ENCODE measurements at places on chromosomes 2 and 18.
A peak's percentile ranks its signal among the peaks of the same experiment; 100 is the strongest.

- no peak for DNase-seq
These were observed 154.9 kb upstream of the NDUFV2 start for GRCh38 chr18:8947566-8947965.

DNA sequence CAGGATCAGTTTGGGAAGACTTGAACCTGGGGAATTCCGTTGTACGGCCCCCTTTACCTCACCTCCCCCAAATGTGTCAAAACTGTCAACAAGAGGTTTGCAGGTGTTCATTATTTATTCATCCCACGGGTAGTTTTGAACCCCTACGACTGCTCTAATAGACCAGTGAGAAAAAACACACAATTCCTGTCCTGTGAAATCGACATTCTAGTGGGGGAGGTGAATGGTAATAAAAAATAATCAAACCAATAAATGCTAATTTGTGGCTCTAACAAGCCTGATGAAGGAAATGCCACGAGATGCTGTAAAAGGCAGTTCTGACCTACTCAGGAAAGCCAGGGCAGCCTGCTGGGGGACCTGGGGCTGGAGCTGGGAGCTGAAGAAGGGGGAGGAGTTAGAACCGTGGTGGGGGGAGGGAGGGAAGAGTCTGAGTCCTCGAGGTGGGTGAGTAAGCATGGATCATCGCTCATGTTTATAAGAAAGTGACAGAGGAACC, 463 bp upstream of the DNAJB2 start:
- no peak for DNase-seq

- no peak for DNase-seq
These were observed 119.8 kb upstream of the CCDC68 start for GRCh38 chr18:55079067-55079466.

- DNase-seq = no peak
These were observed 87.1 kb upstream of the KCTD1 start for GRCh38 chr18:26635466-26635865.

GRCh38 chr2:38262069-38262871, 114.8 kb downstream of the ATL2 start:
- DNase-seq = no peak

DNA sequence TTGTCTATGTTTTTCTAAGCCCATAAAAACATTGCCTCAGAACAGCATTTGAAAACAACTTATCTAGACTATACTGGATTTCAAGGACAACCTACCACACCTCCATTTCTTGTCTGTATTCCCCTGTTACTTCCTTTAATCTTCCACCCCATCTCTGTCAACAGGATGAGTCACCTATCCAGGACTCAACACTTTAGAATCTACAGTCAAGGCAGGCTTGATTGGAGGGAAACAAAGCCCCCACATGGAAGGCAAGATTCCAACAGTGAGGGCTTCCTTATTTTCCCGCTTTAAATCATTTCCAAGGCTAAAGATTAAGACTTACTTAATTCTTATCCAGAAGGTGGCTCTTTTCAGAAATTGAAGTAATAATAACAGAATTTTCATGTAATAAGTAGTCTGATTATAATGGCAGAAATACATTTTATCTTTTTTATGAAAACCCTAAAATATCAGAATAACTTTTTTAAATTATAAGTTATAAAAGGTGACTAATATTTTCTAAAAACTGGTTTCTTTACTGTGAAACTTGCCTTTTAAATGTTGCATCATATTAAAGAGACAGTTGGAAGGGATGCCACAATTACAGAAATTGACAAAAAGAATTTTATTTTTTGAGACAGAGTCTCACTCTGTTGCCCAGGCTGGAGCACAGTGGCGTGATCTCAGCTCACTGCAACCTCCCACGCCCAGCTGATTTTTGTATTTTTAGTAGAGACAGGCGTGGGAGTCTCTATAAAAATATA, 138.7 kb upstream of the CCDC150 start:
- DNase-seq = no peak

GRCh38 chr2:238345297-238345968, 25.1 kb downstream of the TRAF3IP1 start:
- no peak for DNase-seq

GRCh38 chr18:67239826-67240225, 276.7 kb downstream of the DSEL start:
- no peak for DNase-seq

- DNase-seq = peak; percentile 69
These were observed 3.5 kb upstream of the CABLES1 start for GRCh38 chr18:23131693-23132319.

DNA sequence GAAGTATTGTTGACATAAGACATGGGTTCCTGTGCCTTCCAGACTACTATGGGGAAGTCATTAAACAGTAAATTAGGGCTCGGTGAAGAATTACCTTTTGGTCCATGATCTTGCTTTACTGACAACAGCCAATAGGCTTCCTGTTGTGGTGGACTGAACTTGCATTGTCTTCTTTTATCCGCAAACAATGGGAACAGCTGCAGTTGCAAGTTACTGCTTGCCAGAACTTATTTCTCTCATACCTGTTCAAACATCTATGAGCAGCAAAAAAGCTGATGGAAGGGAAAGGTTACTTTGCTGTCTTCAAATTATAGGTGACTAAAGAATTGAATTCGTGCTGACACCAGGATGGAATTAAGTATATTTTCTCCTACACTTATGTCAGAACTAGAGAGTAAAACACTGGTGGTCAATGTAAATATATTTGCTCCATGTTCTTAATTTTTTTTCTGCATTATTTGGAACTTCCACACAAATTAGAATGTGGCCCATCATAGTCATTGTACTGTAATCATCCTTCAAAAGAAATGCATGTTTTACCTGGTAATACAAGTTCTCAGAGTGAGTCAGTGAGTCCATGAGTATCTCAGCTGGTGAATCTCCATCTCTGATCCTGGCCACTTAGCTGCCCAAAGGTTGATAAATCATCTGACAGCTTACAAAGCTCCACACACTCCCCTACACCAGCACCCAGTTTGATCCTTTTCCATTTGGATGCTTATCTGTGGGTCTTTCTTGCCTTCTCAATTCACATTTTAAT, 37.3 kb upstream of the RNF152 start:
- DNase-seq = peak; percentile 60

DNA sequence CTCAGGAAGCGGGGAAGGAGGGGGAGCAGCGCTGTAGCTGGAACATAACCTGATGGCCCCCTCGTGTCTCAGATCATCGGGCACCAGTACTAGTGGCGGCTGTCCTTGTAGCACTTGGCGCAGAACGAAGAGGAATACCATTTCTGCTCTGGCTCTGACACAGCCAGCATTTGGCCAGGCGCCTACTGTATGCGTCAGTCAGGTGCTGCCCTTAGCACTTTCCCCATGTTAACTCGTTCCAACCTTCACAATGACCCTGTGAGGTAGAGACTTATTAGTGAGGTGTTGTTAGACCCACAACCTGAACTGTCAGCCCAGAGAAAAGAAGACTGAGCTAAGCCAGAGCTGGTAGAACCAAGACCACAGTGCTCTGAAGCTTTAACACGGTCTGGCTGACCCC, 47.7 kb upstream of the EML6 start:
- no peak for DNase-seq

DNA sequence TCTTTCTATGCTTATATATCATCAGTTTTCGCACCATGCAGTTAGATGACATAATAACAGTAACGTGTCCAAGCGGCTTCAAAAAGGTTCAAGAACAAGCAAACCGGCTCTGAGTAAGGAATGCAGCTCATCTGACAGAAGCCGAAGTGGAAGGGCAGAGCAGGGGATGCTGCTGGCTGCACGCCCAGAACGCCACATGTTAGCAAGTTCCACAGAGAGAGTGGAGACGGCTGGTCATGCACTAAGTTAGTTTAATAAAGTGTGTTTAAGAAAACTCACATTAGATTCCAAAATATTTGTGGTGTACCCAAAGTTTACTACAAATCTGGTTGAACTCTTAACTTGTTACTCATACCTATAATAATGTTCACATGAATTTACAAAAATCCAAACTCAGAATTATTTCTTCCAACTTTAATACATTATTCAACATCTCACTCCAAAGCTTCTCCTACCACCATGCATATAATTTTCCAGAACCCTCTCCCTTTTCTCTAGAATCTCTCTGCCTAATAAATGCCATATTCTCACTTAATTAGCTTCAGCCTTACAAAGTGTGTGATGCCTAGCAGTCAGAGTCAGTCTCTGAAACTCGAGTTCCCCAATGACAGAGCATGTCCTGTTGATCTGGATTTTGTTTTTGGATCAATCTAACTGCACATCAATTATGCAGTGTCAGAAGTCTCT, 170.0 kb downstream of the DNAH7 start:
- no peak for DNase-seq

- no peak for DNase-seq
These were observed 48.9 kb upstream of the SPP2 start for GRCh38 chr2:234001380-234002160.

DNA sequence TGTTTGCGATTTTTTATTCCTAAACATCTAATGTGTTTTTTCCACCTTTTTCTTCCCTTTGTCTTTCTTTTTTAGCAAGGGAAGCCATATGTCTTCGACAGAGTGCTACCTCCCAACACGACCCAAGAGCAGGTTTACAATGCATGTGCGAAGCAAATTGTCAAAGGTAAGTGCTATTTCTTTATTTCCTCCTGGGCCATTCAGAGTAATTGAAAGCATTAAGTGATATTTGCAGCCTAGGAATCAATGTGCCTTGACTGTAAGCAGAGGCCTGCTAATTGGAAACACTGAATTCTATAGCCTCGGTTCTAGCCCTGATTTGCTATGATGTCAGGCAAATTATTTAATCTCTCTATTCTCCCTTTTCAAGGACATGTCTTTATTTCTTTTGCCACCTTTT, 47.0 kb downstream of the KIF5C start:
- no peak for DNase-seq

- DNase-seq = no peak
These were observed 35.1 kb downstream of the SLC30A6 start for GRCh38 chr2:32200814-32201213.

GRCh38 chr2:10892796-10893350, 18.9 kb upstream of the KCNF1 start:
- no peak for DNase-seq

- no peak for DNase-seq
These were observed 52.1 kb upstream of the ITGA6 start for GRCh38 chr2:172375251-172375650.

- no peak for DNase-seq
These were observed 27.1 kb downstream of the VRK2 start for GRCh38 chr2:58073751-58074150.

DNA sequence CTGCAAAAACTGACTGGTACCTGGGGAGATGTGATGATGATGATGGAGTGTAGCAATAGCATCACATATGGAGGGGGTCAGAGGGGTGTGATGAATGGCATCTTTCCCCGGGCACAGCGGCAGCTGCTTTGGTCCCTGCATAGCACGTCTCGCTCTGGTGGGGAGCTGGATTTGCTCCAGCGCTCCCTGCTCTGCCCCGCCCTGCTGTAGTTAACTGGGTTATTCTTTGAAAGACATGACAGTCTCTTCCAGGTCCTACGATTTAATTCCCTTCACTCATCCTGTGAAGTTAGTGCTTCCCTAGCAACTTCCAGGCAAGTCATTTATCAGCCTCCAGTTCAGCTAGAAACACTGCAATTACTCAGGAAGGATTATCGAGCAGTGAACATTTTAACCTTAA, 463.1 kb downstream of the TSN start:
- DNase-seq = no peak

DNA sequence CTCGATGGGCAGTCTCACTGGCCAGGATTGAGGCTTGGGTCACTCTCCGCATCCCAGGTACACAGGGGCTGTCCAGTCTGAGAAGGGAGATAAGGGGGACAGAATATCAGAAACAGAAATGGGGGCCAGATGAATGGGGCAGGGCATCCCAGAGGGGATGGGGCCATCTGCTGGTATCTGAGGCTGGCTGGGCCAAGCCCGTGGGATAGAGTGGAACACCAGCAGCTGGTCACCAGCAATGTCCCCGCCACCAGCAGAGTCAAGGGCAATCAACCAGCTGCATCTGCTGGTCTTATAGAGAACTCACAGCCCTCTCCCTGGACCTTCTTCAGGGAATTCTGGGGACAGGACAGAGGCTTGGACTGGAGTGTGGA, 128.8 kb upstream of the HAAO start:
- no peak for DNase-seq

GRCh38 chr18:53797998-53798495, 426.4 kb downstream of the MBD2 start:
- DNase-seq = no peak

GRCh38 chr2:10477443-10478297, 29.5 kb upstream of the ODC1 start:
- DNase-seq = no peak

DNA sequence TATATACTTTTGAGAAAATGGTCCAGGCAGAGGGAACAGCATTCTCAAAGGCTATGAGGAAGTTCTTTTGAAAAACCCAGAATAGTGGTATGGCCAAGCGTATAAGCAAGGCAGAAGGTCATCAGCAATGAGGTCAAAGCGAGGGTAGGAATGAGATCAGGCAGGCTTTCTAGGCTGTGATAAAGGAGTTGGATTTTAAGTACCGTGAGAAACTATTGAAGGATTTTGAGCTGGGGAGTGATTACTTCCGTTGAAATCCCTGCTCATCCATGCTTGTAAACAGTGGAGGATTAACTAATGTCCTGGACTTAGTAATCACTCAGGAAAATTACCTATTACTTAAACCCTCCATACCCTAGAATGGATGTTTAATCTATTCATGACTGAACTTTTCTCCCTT, 50.2 kb downstream of the EMILIN2 start:
- no peak for DNase-seq

GRCh38 chr2:196566961-196567666, 72.4 kb upstream of the CCDC150 start:
- no peak for DNase-seq

GRCh38 chr2:64661741-64662169, 8.0 kb upstream of the SERTAD2 start:
- DNase-seq = no peak

GRCh38 chr18:32355896-32356295, 114.8 kb downstream of the GAREM1 start:
- no peak for DNase-seq

- DNase-seq = no peak
These were observed 114.4 kb upstream of the ACVR1C start for GRCh38 chr2:157743051-157743450.

DNA sequence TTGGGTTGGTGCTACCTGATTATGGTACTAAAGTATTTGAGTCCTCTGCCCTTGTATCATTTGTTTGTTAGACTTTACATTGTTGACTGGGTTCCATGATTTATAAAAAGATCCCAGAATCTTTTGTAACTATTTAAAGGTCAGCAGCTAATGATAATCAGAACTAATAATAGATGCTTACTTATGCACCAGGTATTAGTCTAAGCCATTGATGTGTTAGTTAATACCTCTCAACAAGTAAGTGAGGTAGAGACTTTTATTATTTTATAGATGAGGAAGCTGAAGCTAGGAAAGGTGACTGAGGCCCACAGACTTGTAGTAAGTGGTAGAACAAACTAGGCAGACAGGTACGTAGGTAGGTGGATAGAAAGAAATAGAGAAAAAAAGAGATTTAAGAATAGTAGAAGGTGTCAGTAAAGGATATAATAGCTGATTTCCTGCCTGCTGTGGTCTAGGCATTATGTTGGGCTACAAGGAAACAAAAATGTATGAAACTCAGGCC, 68.1 kb downstream of the CRIM1 start:
- DNase-seq = no peak
